ENCODE measurements at places on chromosomes 11 and 22. TPM values are rescaled to one million over a fixed set of nuclear protein-coding genes. Genes with fewer than 3 reads are reported as not detected.

The NFAM1 gene
- 0.66 TPM for total RNA-seq

The OR5A1 gene
- not detected for total RNA-seq

DNA sequence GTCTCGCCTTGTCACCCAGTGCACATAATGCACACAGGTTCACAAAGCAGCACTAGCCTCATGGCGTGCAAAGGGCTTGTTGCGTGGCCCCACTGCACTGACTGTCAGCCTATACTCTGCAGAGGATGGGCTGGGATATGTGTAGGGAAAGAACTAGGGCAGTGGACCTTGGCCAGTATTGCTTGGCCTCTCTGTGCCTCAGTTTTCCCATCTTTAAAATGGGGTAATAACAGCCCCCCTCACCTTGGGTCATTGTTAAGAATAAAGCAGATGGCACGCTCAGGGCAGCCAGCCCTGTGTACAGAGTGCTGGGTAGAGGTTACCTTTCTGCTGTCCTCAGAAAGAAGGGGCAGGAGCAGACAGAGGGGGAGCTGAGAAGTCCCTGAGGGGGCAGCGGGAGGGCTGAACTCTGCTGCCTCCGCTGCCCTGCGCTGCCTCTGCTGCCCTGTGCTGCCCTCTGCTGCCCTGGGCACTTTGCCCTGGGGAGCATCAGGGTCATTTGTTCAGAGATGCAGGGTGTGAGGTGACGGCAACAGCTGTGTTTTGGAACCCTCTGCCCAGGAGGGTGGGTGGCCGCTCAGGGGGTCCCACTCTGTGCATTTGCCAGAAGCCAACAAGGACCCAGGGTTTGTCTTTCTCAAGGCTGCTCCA lies 71.2 kb downstream of the CACNA1I start:
- DNase-seq, result no peak
- H3K4me1 ChIP-seq, result no peaks in the 10 kb centered on the region
- no peak overlapping the region for H3K4me3 ChIP-seq
- H3K27ac ChIP-seq, result no peak overlapping the region

- H3K27ac ChIP-seq, result no peak overlapping the region
- DNase-seq, result peak; percentile 39
- H3K27me3 ChIP-seq, result no peaks in the 10 kb centered on the region
Observed at GRCh38 chr11:898540-899190, 11.9 kb downstream of the CHID1 start.

GRCh38 chr22:40177738-40178416 lies at the start of gene TNRC6B:
Gene TNRC6B (plus strand): TSS chr22:40177925. CDS start chr22:40178136, 211 bp downstream.
- H3K4me1 ChIP-seq, result peaks cover 54% of the 10 kb centered on the region
- DNase-seq, result peak; percentile 83
- no peaks in the 10 kb centered on the region for H3K27me3 ChIP-seq
- peak within 1 kb of the TSS; percentile 58 for H3K4me3 ChIP-seq
- no peaks in the 10 kb centered on the region for H3K36me3 ChIP-seq

- H3K36me3 ChIP-seq, result peaks cover 36% of the 10 kb centered on the region
- H3K4me3 ChIP-seq, result no peak overlapping the region
- no peaks in the 10 kb centered on the region for H3K4me1 ChIP-seq
- no peak overlapping the region for H3K27ac ChIP-seq
- H3K27me3 ChIP-seq, result no peaks in the 10 kb centered on the region
Observed at GRCh38 chr11:108253176-108253575, 30.3 kb downstream of the ATM start.

- no peaks in the 10 kb centered on the region for H3K27me3 ChIP-seq
- no peak overlapping the region for H3K27ac ChIP-seq
- no peaks in the 10 kb centered on the region for H3K4me1 ChIP-seq
- DNase-seq, result no peak
- H3K36me3 ChIP-seq, result no peaks in the 10 kb centered on the region
- H3K4me3 ChIP-seq, result no peak overlapping the region
Observed at GRCh38 chr11:64429970-64430369, 71.0 kb downstream of the RPS6KA4 start.

GRCh38 chr22:20615021-20615420 lies 107.6 kb downstream of the MED15 start:
- H3K4me1 ChIP-seq, result no peaks in the 10 kb centered on the region
- H3K27ac ChIP-seq, result no peak overlapping the region
- no peak for DNase-seq

GRCh38 chr11:66279092-66279734 lies 1.2 kb downstream of the CNIH2 start:
- H3K4me1 ChIP-seq, result peaks cover 12% of the 10 kb centered on the region
- no peak for DNase-seq
- no peak overlapping the region for H3K4me3 ChIP-seq
- peaks cover 9% of the 10 kb centered on the region for H3K36me3 ChIP-seq
- no peak overlapping the region for H3K27ac ChIP-seq
- no peaks in the 10 kb centered on the region for H3K27me3 ChIP-seq

Data from body of pancreas (tissue), 4 donors.